Hematopoietic multipotent progenitor cell (in vitro differentiated cells): ENCODE measurements at places on chromosomes 5 and 9. TPM values are rescaled to one million over a fixed set of nuclear protein-coding genes. Genes with fewer than 3 reads are reported as not detected.

DNA sequence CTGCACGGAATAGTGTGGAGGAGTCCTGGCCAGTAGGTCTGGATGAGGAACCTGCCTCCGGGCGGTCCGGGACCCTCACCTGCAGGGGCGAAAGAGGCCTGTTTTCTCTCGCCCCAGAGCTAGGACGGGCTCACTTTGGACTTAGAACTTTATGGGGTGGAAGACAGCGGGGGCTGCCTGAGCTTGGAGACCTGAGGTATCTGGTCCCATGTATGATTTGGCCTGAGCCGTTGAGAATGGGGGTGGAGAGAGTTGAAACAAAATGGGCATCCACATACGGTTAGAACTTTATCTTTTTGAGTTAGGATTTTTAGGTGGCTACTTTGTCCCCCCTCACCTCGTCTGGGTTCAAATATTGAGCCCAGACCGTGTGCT, 681 bp upstream of the ETF1 start:
- no peak for DNase-seq

- no peak for DNase-seq
Measured at GRCh38 chr9:123470991-123471770, 115.2 kb downstream of the CRB2 start.

DNA sequence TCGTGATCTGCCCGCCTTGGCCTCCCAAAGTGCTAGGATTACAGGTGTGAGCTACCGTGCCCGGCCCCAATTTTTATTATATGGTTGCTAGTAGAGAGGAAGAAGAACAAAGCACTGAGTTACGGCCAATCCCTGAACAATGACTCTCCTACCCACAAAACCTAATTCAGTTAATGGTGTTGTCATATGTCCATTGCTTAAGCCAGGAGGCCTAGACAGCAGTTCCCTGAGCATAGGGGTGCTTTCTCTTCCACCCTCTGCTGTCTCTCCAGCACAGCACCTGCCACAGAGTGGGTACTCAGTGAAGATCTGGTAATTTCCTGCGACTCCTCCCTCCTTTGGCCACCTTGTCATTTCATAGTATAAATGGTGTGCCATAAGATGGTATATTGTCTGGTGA, 21.4 kb upstream of the LTC4S start:
- DNase-seq, result no peak

DNA sequence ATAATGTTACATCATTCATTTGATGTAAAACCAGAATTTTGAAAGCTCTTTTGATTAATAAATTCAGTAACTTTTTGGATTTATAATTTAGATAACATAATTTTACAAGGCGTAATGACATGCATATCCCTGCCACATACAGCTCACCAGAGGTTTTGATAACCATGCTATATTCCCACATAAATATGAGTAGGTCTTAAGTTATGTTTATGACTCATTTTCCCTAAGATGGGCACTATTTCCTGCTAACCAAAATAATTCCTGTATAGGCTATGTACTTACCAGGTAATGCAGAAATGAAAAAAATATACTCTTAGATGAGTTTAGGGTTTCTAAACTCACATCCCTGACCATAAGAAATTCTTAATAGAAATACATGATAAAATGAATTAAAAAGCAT, 93.9 kb upstream of the EDIL3 start:
- no peak for DNase-seq

MLLT3 gene
- 84.6 TPM for total RNA-seq

PKD2L2 gene
- total RNA-seq, result under 0.01 TPM

GRCh38 chr5:17182494-17182893, 34.9 kb upstream of the BASP1 start:
- DNase-seq, result no peak

DNA sequence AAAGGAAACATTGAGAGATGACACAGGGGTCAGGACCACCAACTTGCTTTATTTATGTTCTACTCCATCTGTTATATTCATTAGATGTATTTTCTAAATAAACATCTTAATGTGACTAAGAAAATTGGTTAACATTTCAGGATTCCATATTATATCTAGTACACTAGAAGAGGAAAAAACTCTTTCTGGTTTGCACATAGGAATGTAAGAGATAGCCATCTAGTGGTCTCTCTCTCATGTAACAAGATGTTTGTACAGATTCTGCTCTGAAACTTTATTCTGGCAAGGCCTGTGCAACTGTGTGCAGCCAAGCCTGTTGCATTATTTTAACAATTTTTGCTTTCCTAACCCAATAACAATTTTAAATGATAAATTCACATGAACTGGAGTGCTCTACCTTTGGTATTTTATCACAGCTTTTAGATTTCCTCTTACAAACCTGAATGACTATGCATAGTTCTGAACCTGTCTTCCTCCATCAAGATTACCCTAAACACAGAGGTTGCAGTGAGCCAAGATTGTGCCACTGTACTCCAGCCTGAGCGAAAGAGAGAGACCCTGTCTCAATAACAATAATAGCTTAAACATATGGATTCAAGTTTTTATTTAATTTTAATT, 148.2 kb downstream of the GIN1 start:
- peak; percentile 32 for DNase-seq

- no peak for DNase-seq
Measured at GRCh38 chr9:112078432-112078831, 96.7 kb downstream of the SUSD1 start.

DNA sequence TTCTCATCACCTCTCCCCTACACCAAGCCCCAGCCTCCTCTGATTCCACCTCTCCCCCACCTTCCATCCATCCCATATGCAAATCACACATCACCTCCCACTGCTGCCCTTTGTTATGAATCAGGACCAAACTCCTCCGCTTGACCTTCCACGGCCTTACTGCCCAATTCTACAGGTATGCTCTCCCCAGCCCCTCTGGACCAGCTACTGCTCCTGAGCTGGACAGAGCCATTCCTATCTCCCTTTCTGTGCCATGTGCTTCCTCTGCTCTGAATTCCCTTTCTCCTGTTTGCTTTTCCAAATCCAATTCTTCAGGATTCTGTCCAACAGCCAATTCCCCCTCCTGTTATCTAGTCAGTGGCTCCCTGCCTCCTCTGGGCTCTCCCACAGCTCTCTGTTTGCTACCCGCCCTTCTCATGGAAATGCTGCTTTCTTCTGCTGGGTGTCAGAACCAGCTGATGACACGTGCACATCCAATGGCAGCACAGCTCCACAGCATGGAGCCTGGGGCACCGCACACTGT, 8.3 kb downstream of the FABP6 start:
- DNase-seq, result no peak

MRPS27 gene
- 83.2 TPM for total RNA-seq

SLC34A1 gene
- under 0.01 TPM for total RNA-seq

ETF1 gene
- total RNA-seq, result 56.3 TPM

DNA sequence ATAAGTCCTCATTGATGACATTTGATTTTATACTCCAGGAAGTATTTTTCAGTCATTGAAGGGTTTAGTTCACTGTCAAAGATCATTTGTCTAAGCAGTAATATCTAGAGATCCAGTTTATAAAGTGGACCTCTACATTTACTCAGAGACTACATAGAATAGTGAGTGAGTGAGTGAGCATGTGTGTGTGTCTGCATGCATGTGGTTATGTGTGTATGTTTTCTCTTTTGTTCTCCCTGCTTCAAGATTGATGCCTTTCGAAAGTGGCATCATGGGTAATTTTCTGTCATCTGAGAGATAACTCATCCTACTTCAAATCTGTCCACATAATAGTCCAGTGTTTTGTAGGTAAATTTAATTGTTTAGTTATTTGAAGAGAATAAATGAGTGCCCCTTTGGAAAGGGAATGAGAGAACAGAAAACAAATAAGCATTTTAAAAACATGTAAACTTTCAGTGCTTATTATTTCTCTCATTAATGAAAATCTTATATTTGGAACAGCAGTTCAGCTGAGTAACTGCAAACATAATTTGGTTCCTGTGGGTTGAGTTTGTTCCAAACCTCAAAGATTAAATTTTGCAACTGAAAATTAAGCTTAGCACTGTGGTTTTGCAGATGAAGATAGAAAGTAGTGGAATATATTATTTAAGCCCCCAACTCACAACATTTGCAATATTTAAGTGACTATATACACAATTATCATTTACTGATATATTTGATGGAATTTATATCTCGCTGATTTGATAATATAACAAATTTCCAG, 1295.1 kb upstream of the C9orf72 start:
- peak; percentile 33 for DNase-seq

DNA sequence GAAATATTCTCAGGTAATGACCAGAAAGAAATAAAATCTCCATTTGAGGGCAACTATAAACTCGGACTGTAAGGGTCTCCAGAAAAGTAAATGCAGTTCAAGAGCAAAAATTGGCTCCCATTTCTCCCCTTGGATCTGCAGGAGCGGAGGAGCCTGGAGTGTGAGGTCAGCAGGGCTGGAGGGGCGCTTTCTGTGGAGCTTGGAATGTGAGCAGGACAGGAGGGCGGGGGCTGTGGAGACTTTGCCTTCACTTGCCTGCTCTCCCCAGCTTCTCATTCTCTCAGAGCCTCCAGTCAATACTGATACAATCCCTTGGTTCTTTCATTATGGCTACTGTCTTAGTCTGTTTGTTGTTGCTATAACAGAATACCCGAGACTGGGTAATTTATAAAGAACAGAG, 162.8 kb upstream of the ANKH start:
- DNase-seq, result no peak
